ENCODE measurements at places on chromosomes 12 and 14.

GRCh38 chr14:74507840-74508239 is 14.3 kb downstream of the ISCA2 start:
- DNase-seq: no peak

DNA sequence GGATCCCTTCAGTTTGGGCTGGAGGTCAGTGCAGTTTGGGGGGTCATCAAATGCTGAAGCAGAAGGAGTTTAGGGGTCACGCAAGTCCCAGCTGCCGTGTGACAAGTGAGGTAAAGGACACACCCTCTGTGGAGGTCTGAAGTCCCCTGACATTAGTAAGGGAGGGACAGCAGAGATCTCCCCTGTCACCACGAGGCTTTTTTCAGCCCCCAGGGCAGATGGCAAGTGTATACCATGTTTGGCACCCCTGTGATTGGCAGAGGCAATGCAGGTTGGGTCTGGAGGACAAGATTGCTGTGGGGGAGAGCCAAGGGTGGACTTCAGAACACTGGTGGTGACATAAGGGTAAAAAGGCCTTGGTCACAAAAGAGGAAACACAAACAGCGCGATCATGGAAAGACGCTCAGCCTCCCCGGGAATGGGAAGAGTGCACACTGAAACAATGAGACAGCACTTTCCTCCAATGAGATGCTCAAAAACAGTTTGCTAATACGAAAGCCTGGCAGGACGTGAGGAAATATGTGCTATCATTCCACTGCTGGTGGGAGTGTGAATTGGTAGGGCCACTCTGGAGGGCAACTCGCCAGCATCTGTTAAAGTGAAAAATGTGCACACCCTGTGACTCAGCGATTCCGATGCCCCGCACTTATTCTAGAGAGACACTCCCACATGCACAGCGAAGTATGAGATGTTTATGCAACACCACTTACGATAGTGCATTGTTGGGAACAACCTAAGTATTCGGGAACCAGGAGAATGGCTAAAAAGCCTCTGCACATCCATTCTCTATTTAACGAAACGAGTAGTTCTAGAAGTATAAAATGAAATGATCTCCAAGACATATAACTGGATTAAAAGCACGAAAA is 14.4 kb upstream of the CD27 start:
- DNase-seq: peak; percentile 92

GRCh38 chr12:130590685-130591084 is 125.4 kb downstream of the RIMBP2 start:
- no peak for DNase-seq

GRCh38 chr14:61609191-61609843 is 86.0 kb upstream of the HIF1A start:
- peak; percentile 46 for DNase-seq

DNA sequence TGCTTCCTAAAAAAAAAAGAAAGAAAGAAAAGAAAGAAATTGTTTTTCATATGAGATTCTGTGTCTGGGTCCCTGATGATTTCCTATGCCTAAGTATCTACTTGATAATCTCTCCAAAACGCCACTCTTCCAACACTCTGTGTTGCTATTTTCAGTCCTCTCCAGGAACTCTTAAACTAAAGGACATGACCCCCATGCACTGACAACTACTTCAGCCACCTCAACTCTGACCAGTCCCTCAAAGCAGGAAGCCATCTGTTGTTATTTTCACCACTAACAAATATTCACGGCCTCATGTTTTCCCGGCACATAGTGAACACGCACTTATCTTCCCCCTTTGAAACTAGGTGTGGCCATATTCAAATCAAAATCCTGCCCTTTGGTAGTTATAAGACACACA is 259.3 kb downstream of the PPFIA2 start:
- DNase-seq: no peak

DNA sequence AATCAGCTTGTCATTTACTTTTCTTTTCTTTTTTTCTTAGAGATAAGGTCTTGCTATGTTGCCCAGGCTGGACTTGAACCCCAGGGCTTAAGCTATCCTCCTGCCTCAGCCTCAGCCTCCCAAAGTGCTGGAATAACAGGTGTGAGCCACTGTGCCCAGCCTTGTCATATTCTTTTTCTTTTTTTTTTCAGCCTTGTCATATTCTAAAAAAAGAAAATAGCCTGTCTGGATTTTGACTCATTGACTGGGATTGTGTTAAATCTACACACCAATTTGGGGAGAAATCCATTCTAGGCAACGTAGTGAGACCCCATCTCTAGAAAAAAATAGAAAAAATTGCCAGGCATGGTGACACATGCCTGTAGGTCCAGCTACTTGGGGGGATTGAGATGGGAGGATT is 24.1 kb downstream of the ATP5MC2 start:
- no peak for DNase-seq

GRCh38 chr14:86774916-86775315 is 1218.1 kb downstream of the GALC start:
- no peak for DNase-seq

GRCh38 chr14:103871596-103872480 is 24.5 kb upstream of the PPP1R13B start:
- no peak for DNase-seq

- DNase-seq: no peak
Observed at GRCh38 chr14:29803045-29803444, 124.6 kb downstream of the PRKD1 start.

- DNase-seq: no peak
Observed at GRCh38 chr12:19130224-19131024, 891 bp downstream of the PLEKHA5 start.

DNA sequence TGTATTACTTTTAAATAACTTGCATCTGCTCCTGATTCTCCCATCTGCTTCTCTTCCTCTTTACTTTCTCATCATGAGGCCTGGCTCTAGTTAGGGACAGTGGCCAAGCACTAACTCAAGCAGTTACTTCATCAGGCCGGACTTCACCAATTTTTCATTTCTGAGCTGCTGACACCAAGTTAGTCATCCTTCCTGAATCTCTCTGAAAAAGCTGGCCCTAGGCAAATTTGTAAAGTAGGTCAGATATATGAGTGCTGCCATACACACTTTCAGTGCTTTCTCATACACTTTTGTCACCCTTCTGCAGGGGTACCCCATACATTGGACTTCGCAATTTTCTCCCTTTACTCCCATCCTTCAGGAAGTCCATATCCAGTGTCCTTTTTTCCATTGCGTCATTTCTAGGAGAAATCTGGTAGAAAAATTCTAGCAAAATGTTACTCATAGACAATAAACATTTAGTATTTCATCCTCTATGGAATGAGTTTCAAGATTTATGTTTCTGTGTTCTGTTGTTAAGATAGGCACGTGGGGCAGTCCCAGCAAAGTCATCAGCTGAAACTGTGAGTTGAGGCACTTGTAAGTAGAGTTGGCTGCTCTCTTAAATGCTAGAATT is 276.8 kb upstream of the TMPO start:
- DNase-seq: no peak

All from kidney glomerular epithelial cell (primary cell).